Neural progenitor cell (in vitro differentiated cells): ENCODE measurements at places on chromosomes 2 and 18. TPM values are rescaled to one million over a fixed set of nuclear protein-coding genes. Genes with fewer than 3 reads are reported as not detected.

GRCh38 chr2:19127616-19128015, 230.8 kb downstream of the OSR1 start:
- H3K27me3 ChIP-seq: no peaks in the 10 kb centered on the region
- no peak overlapping the region for H3K4me3 ChIP-seq
- no peaks in the 10 kb centered on the region for H3K36me3 ChIP-seq
- no peak overlapping the region for H3K27ac ChIP-seq
- DNase-seq: no peak
- peaks cover 17% of the 10 kb centered on the region for H3K4me1 ChIP-seq

The C2orf15 gene
- 5.6 and 5.8 TPM in 2 replicates for total RNA-seq

- H3K27ac ChIP-seq: no peak overlapping the region
- H3K36me3 ChIP-seq: no peaks in the 10 kb centered on the region
- no peaks in the 10 kb centered on the region for H3K27me3 ChIP-seq
- no peak overlapping the region for H3K4me3 ChIP-seq
- no peak for DNase-seq
Measured at GRCh38 chr18:50715919-50716318, 103.9 kb downstream of the MRO start.

The IGFBP5 gene
- total RNA-seq: 150 and 249 TPM in 2 replicates

The GAL3ST2 gene
- total RNA-seq: 0.09 TPM in 1 of 2 replicates, not detected in the other

GRCh38 chr18:75125382-75126331, 83.3 kb downstream of the PTGR3 start:
- no peaks in the 10 kb centered on the region for H3K36me3 ChIP-seq
- H3K27ac ChIP-seq: no peak overlapping the region
- DNase-seq: no peak
- no peaks in the 10 kb centered on the region for H3K27me3 ChIP-seq
- H3K4me3 ChIP-seq: no peak overlapping the region
- no peaks in the 10 kb centered on the region for H3K4me1 ChIP-seq

- H3K36me3 ChIP-seq: no peaks in the 10 kb centered on the region
- peaks cover 24% of the 10 kb centered on the region for H3K4me1 ChIP-seq
- no peak overlapping the region for H3K27ac ChIP-seq
- peak; percentile 71 for DNase-seq
- H3K27me3 ChIP-seq: no peaks in the 10 kb centered on the region
Measured at GRCh38 chr18:59837586-59837985, 62.2 kb upstream of the PMAIP1 start.

DNA sequence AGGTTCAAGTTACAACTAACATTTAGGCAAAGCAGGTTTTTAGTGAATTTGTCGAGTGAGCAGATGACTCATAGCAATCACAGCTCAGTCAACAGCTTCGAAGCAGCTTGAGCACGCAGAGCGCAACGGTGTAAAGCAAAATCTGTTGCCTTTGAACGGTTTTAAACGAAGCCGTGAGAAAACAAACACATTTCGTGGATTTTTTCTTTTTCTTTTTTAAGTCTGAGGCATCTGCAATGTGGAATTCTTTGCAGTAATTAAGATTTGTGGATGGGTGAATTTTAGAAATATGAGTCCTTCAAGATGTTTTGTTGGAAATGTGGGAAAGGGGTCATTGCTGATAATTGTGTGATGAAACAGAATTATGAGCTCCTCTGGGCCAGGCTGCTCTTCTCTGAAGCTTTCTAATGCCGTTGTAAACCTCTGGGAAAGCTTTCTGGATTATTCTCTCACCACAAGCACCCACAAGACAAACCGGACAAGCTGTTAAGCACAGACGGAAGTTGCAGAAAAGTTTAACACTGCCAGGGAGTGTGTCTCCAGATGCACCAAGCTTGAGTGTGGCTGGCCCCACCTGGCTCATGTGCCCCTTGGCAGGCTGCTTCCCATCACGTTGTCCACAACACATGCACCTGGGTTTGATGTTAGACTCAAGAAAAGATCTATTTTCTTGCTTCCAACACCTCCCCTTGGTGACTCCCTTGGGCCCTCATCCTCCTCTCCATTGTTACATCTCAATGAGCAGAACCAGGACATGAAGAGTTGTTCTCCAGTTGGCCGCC, 224.7 kb downstream of the ACKR3 start:
- no peak for DNase-seq
- peaks cover 6% of the 10 kb centered on the region for H3K4me1 ChIP-seq
- no peak overlapping the region for H3K4me3 ChIP-seq
- H3K27me3 ChIP-seq: no peaks in the 10 kb centered on the region
- no peaks in the 10 kb centered on the region for H3K36me3 ChIP-seq

The ALLC gene
- not detected in 2 replicates for total RNA-seq

The ICOS gene
- not detected in 2 replicates for total RNA-seq

The COLEC11 gene
- not detected in 2 replicates for total RNA-seq

DNA sequence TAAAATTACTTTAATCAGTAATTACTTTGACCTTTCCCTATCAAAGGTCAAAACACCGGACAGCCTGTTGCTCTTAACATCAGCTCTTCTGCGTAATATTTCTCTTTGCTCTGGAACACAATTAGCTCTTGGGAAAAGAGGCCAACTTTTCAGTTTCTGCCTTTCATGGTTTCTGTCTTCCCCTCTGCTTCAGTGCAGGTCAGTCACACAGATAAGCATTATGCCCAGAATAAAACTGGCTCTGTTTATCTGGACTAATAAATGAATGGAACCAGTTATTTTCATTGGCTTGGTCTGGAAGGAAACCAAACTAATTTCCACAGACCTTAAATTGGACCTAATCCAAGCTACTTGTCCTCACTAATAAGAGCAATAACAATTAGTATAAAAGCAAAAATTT, 26.2 kb upstream of the GALNT3 start:
- no peaks in the 10 kb centered on the region for H3K36me3 ChIP-seq
- H3K4me3 ChIP-seq: no peak overlapping the region
- no peaks in the 10 kb centered on the region for H3K27me3 ChIP-seq

GRCh38 chr2:241818943-241819270, 9.9 kb downstream of the NEU4 start:
- H3K4me1 ChIP-seq: peaks cover 9% of the 10 kb centered on the region
- no peak overlapping the region for H3K27ac ChIP-seq
- no peaks in the 10 kb centered on the region for H3K36me3 ChIP-seq
- H3K4me3 ChIP-seq: no peak overlapping the region
- no peak for DNase-seq
- no peaks in the 10 kb centered on the region for H3K27me3 ChIP-seq

- peaks cover 27% of the 10 kb centered on the region for H3K4me1 ChIP-seq
- H3K27ac ChIP-seq: no peak overlapping the region
- no peaks in the 10 kb centered on the region for H3K36me3 ChIP-seq
- H3K27me3 ChIP-seq: peaks cover 9% of the 10 kb centered on the region
- no peak for DNase-seq
- peak overlapping the region; percentile 92 for H3K4me3 ChIP-seq
Measured at GRCh38 chr2:20052861-20053281, 1.4 kb upstream of the LAPTM4A start.

GRCh38 chr18:43001821-43002220, 113.7 kb downstream of the RIT2 start:
- H3K27ac ChIP-seq: no peak overlapping the region
- H3K4me1 ChIP-seq: peaks cover 7% of the 10 kb centered on the region
- no peak overlapping the region for H3K4me3 ChIP-seq
- no peak for DNase-seq
- H3K36me3 ChIP-seq: no peaks in the 10 kb centered on the region
- no peaks in the 10 kb centered on the region for H3K27me3 ChIP-seq

DNA sequence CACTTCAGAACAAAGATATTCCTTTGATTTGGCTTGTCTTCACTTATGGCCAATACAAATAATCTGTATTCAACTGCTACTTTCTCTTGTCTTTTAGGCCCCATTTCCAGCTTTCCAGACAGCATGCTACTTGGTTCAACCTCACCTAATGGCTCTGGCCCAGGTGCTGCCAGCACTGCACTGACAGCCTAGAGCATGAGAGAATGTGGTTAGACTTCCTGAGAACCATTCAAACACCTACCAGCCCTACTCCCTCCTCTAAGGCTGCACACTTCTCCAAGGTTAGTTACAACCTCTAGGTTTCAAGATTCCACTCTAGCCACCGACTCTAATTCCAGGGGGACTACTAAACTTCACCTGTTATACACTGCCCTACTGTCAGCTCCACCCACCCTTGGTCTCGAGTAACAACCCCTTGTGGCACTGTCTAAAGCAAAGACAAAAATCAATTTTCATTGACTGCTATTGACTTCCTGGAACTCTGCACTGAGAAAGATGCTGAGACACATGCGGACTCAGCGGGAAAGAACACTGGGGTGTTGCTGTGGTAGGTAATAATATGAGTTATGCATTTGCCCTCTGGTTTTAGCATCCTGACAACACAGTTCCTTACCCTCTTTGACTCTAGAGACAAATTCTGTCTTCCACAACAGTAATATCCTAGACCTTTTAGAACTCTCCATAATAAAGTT, 38.2 kb downstream of the PLEKHM3 start:
- H3K36me3 ChIP-seq: no peaks in the 10 kb centered on the region
- H3K4me1 ChIP-seq: no peaks in the 10 kb centered on the region
- DNase-seq: no peak
- no peaks in the 10 kb centered on the region for H3K27me3 ChIP-seq

GRCh38 chr2:105671156-105671555, 73.6 kb upstream of the NCK2 start:
- no peaks in the 10 kb centered on the region for H3K27me3 ChIP-seq
- H3K4me1 ChIP-seq: peaks cover 15% of the 10 kb centered on the region
- no peak for DNase-seq
- no peaks in the 10 kb centered on the region for H3K36me3 ChIP-seq
- H3K27ac ChIP-seq: no peak overlapping the region
- H3K4me3 ChIP-seq: no peak overlapping the region

- no peak for DNase-seq
- no peaks in the 10 kb centered on the region for H3K27me3 ChIP-seq
- no peaks in the 10 kb centered on the region for H3K36me3 ChIP-seq
- H3K27ac ChIP-seq: no peak overlapping the region
Measured at GRCh38 chr2:207131594-207131993, 34.2 kb downstream of the KLF7 start.

The DPYSL5 gene
- 46.3 and 93.5 TPM in 2 replicates for total RNA-seq

- H3K27ac ChIP-seq: no peak overlapping the region
- no peaks in the 10 kb centered on the region for H3K36me3 ChIP-seq
- H3K4me3 ChIP-seq: no peak overlapping the region
- H3K4me1 ChIP-seq: no peaks in the 10 kb centered on the region
- no peaks in the 10 kb centered on the region for H3K27me3 ChIP-seq
Measured at GRCh38 chr18:68984342-68984741, 186.5 kb downstream of the CCDC102B start.

- no peaks in the 10 kb centered on the region for H3K27me3 ChIP-seq
- no peaks in the 10 kb centered on the region for H3K36me3 ChIP-seq
- peaks cover 11% of the 10 kb centered on the region for H3K4me1 ChIP-seq
- H3K4me3 ChIP-seq: no peak overlapping the region
- DNase-seq: no peak
Measured at GRCh38 chr18:13890761-13891361, 24.5 kb downstream of the MC2R start.

DNA sequence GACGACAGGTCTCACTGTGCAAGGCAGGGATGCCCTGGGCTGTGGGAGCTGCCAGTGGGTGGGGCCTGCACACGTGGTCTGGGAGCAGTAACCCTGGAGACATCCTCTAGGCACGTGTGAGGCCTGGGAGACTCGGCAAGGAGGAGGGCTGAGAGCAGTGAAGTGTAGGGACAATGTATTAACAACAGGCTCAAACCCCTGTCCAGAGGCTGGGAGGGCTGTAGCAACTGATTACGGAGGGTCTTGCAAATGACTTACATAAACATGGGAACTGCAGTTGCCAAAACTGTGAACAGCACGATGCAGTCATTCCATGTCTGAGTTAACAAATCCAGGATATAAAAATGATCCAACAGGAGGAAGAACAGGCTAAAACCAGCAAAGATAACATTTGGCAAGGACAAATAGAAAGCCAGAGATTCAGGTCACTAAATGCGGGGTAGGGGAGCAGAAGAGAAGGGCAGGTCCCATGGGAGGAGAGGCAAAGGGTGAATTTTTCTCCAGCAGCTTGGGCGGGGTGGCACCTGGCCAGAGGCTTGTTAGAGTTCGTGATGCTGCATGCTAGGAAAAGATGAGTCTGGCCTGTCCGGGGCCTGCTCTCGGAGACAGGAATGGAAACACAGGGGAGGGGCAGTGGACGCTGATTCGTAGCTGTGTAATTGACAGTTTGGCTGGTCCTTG, 44.9 kb downstream of the CYP27C1 start:
- H3K27me3 ChIP-seq: no peaks in the 10 kb centered on the region
- H3K4me1 ChIP-seq: peaks cover 7% of the 10 kb centered on the region
- no peaks in the 10 kb centered on the region for H3K36me3 ChIP-seq
- no peak overlapping the region for H3K4me3 ChIP-seq
- no peak overlapping the region for H3K27ac ChIP-seq

DNA sequence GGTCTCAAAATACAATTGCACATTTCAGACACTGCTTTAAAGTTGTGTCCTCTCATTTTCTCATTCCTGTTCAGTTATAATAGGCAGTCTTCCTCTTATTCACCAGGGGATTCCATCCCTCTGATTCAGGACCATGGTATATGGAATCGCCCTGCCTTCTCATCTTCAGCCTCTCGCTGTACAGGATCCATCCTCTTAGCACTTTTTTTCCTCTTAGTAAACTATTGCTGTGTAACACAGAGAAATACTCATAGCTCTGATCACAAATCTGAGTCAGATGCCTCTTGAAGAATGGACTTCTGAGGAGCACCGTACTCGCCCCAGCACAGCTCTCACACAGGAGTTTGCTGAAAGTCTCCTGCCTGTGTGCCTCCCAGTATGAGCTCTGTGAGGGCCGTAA, 11.3 kb downstream of the RMP24 start:
- H3K4me3 ChIP-seq: no peak overlapping the region
- no peak for DNase-seq
- H3K27ac ChIP-seq: no peak overlapping the region

The ACKR3 gene
- total RNA-seq: 0.71 and 1.6 TPM in 2 replicates

The PDCD1 gene
- not detected in 2 replicates for total RNA-seq

- no peak overlapping the region for H3K27ac ChIP-seq
- no peaks in the 10 kb centered on the region for H3K36me3 ChIP-seq
- no peak for DNase-seq
- H3K4me3 ChIP-seq: no peak overlapping the region
- H3K4me1 ChIP-seq: no peaks in the 10 kb centered on the region
Measured at GRCh38 chr2:169910109-169910799, 83.0 kb downstream of the UBR3 start.

GRCh38 chr2:19711470-19712372, 190.1 kb downstream of the TTC32 start:
- H3K4me1 ChIP-seq: no peaks in the 10 kb centered on the region
- peak; percentile 74 for DNase-seq
- no peak overlapping the region for H3K4me3 ChIP-seq
- no peak overlapping the region for H3K27ac ChIP-seq
- no peaks in the 10 kb centered on the region for H3K36me3 ChIP-seq
